Karpas-422 (cell line): ENCODE measurements at places on chromosomes 1 and 21.

GRCh38 chr1:212640223-212640878 is 31.8 kb downstream of the ATF3 start:
- DNase-seq, result peak; percentile 45

- DNase-seq, result no peak
Observed at GRCh38 chr1:180158149-180159147, 3.8 kb downstream of the QSOX1 start.

- no peak for DNase-seq
Observed at GRCh38 chr1:89939693-89940438, 55.0 kb upstream of the ZNF326 start.

DNA sequence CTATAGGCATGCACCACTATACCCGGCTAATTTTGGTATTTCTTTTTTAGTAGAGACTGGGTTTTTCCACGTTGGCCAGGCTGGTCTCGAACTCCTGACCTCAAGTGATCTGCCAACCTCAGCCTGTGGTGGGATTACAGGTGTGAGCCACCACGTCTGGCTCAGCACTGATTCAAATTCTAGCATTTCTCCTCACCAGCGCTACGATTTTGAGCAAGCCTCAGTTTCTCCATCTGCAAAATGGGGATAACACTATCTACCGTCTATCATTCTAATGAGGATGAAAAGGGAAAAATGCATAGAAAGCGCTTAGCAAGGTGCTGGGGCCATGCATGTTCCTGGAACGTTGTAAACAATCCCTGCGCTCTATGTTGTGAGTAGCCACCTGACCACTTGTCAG is 49.0 kb upstream of the DISP3 start:
- DNase-seq, result no peak

- no peak for DNase-seq
Observed at GRCh38 chr1:8155528-8156186, 129.5 kb upstream of the ERRFI1 start.

GRCh38 chr1:47978486-47978885 is 18.7 kb downstream of the TRABD2B start:
- no peak for DNase-seq

DNA sequence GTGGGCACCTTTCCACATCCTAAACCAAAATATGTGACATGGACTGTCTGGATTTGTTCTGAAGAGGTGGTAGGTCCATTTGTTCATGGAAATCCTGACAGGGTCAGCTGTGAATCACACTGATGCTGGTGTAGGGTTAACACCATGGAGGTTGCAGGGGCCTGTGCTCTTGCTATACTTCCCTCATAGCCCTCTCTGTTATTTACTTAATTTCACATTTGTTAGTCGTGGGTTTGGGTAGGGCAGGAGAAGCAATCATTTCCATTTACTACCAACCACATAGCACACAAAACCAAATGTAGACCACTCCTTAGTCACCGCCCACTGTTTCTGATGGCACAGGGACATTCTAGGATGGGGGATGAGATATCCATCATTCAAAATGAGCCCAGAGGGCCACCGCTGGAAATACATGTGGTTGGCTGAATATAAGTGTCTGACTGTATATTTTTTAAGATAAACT is 61.8 kb upstream of the POU2F1 start:
- DNase-seq, result peak; percentile 7

- peak; percentile 11 for DNase-seq
Observed at GRCh38 chr1:32099426-32099825, 8.4 kb upstream of the KPNA6 start.

DNA sequence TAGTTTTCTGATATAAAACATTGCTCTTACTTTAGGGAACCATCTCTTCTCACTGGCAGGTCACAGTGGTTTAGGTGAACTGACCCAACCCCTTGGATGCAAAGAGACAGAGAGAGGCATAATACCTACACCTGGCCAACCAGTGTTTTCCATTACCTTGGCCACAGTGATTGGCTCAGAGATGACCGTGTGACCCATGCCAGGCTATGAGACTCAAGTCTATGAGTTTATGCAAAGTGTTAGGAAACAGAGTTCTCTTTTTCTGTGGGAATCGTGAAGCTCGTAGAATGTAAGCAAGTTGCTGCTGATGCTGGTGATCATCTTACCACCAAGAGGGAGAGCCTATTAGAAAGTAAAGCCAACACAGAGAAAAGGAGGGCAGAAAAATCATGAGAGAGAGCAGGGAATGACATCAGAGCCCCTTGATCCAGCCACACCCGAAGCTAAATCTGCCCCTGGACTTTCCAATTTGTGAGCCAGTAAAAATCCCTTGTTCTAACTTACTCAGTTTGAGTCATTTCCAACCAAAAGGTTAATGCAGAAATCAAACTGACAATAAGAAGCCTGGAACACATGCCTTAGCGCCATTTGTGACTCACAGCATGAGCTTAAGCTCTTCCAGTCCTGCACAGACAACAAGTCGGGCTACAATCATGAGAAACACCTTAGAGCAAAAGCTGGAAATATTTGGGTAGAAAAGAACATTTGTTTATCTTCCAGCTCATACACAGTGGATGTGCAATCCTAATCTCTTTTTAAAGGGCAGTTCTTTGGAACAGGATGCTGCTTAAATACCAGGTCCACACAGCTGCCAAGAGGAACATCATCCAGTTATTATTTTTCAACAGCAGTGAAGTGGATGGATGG is 81.3 kb upstream of the KAZN start:
- no peak for DNase-seq

- no peak for DNase-seq
Observed at GRCh38 chr1:165635329-165635728, 4.3 kb downstream of the MGST3 start.

DNA sequence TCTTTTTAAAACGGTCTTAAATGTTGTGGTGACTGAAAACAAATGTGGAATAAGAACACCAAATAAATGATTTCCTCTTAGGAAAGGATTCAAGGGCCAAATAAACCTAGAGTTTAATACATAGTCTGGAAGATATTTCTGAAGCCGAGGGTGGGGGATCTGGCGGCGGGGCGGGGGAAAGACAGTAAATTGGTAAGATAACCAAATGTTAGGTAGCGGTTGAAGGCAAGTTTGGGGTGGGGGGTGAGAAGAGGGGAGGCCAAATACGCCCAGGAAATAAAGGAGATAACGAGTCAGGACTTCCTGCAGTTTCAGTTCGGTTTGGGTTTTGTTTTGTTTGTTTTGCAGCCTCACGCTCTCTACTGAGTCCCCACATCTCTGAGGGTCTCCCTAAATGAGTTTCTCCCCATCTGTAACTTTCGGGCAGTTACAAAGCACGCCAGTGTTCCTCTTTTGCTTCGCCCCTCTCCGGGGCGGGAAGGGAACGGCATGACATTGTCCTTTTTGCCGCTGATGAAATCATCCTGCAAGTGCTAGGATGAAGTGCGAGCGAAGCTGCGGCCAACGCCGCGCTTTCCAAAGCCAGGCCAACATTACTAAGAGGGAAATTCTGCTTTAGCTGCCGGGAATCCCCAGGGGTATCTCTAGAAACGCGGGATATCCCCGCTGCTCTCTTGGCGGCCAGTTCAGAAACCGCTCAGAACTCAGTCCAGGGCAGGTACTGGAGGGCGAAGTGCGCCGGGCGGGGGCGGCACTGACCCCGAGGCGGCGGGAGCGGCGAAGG is 844 bp downstream of the NIBAN1 start:
- DNase-seq, result peak; percentile 75
